Foreskin keratinocyte (primary cell): ENCODE measurements at places on chromosomes 1 and 21. TPM values are rescaled to one million over a fixed set of nuclear protein-coding genes. Genes with fewer than 3 reads are reported as not detected.

SZRD1 gene
- 126 and 127 TPM in 2 replicates for total RNA-seq

TSSK3 gene
- 0.65 TPM in 1 of 2 replicates, not detected in the other for total RNA-seq

PLA2G2C gene
- total RNA-seq: not detected in 2 replicates

PHLDA3 gene
- total RNA-seq: 56.2 and 59.1 TPM in 2 replicates

FLG2 gene
- 0.04 and 0.07 TPM in 2 replicates for total RNA-seq

OR2T33 gene
- total RNA-seq: not detected in 2 replicates

LMX1A gene
- not detected in 2 replicates for total RNA-seq

TAF13 gene
- total RNA-seq: 59.0 and 65.6 TPM in 2 replicates

IFI44L gene
- 31.8 and 44.0 TPM in 2 replicates for total RNA-seq

RGL1 gene
- total RNA-seq: 1.1 and 1.2 TPM in 2 replicates

CD101 gene
- total RNA-seq: 0.44 and 2.0 TPM in 2 replicates

PRAMEF9 gene
- total RNA-seq: not detected in 2 replicates

NIBAN1 gene
- 22.6 and 28.2 TPM in 2 replicates for total RNA-seq

BLZF1 gene
- 34.4 and 38.2 TPM in 2 replicates for total RNA-seq

GALE gene
- 88.0 and 93.3 TPM in 2 replicates for total RNA-seq

MTARC1 gene
- 2.1 and 6.6 TPM in 2 replicates for total RNA-seq

NUCKS1 gene
- total RNA-seq: 143 and 159 TPM in 2 replicates

NBPF20 gene
- total RNA-seq: 3.7 and 5.0 TPM in 2 replicates

SDHC gene
- total RNA-seq: 91.0 and 91.9 TPM in 2 replicates

TMEM82 gene
- total RNA-seq: not detected in 2 replicates

SLC45A1 gene
- 0.42 and 0.61 TPM in 2 replicates for total RNA-seq

ZBTB8A gene
- 5.7 and 6.9 TPM in 2 replicates for total RNA-seq

HSF2BP gene
- 2.1 and 4.1 TPM in 2 replicates for total RNA-seq

CDCA8 gene
- total RNA-seq: 35.4 and 47.6 TPM in 2 replicates

FOXD3 gene
- total RNA-seq: not detected in 2 replicates

FAM43B gene
- total RNA-seq: 0.07 TPM in 1 of 2 replicates, not detected in the other

STPG1 gene
- total RNA-seq: 13.2 and 16.4 TPM in 2 replicates

HES4 gene
- 4.3 and 8.6 TPM in 2 replicates for total RNA-seq

ADAM30 gene
- total RNA-seq: not detected in 2 replicates

AVPR1B gene
- total RNA-seq: not detected in 2 replicates

AMPD1 gene
- total RNA-seq: not detected in 2 replicates

TTC34 gene
- total RNA-seq: 0.07 TPM in 2 replicates

C1QA gene
- not detected in 2 replicates for total RNA-seq

LAD1 gene
- total RNA-seq: 233 and 240 TPM in 2 replicates

MSTO1 gene
- total RNA-seq: 47.0 and 52.8 TPM in 2 replicates

GJA9 gene
- 0.21 and 0.27 TPM in 2 replicates for total RNA-seq

ADGRL2 gene
- total RNA-seq: 9.8 and 15.0 TPM in 2 replicates

EFCAB7 gene
- 3.9 and 4.0 TPM in 2 replicates for total RNA-seq

TGFBR3 gene
- 1.6 and 2.9 TPM in 2 replicates for total RNA-seq

OSCP1 gene
- 4.4 and 5.8 TPM in 2 replicates for total RNA-seq
